ENCODE measurements at places on chromosomes 5 and 9.

- DNase-seq = no peak
Measured at GRCh38 chr5:181005791-181006190, 17.1 kb downstream of the BTNL3 start.

GRCh38 chr5:98975682-98976407 is 47.0 kb upstream of the CHD1 start:
- DNase-seq = no peak

- DNase-seq = no peak
Measured at GRCh38 chr9:2043881-2044462, 28.8 kb downstream of the SMARCA2 start.

DNA sequence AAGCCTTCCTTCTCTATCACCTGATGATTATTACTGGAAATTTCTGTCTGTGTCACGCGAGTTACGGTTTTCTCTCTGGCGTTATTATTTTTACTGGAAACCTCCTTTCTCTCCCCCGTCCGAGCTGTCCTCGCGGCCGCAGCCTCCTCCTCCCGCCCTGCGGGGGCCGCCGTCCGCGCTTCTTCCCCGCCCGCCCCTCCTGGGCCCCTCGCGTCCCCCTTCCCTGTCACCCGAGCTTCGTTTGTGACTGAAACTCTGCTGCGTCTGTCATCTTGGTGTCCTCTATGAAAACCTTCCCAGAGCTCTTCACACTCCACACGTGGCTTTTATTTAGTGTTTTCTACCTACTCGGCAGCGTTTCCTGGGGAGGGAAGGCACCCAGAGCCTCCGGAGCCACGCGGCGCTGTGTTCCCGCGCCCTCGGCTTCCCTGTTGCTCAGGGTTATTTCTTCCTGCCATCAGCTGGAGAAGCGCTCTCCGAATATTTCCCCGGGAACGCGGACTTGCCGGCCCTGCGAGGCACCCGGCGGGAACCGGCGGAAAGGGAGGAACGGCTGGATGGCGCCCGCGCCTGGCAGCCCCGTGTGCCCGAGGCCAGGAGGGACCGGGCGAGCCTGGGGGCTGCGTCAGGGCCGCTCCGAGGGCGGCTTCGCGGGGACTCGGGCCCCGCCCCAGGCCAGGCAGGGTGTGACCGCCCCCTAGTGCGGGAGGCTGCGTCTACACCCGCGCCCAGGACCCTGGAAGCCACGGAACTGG is 33.9 kb downstream of the TRIP13 start:
- no peak for DNase-seq

DNA sequence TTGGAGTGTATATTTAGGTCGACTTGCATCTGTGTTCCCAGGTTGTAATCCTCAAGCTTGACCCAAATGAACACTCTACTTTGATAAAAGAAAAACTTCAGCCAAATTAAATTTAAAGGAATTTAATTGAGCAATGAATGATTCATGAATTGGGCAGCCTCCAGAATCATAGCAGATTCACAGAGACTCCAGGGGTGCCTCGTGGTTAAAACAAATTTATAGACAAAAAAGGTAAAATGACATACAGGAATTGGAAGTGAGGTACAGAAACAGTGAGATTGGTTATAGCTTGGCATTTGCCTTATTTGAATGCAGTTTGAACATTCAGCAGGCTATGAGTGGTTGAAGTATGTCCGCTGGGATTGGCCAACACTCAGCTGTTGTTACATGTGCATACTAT is 21.6 kb upstream of the SPATA31D4 start:
- DNase-seq = no peak

- DNase-seq = no peak
Measured at GRCh38 chr5:122674385-122674784, 100.5 kb upstream of the SNX2 start.

DNA sequence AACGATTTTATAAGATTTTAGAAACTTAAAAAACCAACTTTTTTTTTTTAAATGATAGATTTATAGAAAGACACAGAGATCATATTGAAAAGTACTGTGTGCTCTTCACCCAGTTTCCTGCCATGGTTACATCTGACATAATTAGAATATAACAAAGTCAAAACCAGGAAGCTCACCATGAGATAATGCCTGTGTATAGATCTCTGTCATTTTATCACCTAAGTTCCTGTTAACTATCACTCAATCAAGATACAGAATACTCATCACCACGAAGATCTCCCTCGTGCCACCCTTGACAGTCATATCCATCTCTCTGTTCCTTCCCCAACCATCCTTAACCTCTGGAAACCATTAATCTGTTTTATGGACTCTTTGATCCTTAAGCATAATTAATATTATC is 39.1 kb downstream of the POC5 start:
- no peak for DNase-seq

- DNase-seq = no peak
Measured at GRCh38 chr9:98600631-98601030, 108.1 kb downstream of the GABBR2 start.

GRCh38 chr5:100872408-100873190 is 30.5 kb downstream of the ST8SIA4 start:
- DNase-seq = no peak

- no peak for DNase-seq
Measured at GRCh38 chr9:71144495-71144894, 23.1 kb upstream of the TRPM3 start.

DNA sequence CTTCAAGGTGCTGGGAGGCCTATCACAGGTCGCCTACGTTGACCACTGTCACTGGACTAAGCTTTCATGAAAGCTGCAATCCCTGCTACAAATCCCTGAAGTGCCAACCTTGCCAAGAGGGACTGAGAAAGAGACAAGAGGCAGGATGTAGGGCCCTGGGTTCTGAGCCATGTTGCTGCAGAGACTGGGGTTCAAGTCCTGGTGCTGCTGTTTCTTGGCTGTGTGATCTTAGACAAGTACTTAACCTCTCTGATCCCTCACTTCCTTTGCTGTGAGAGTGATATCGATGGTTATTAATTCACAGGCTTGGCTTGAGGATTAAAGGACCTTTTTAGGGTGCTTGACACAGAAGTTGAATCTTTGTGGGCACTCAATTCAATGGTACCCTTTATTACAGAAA is 15.5 kb downstream of the CSF1R start:
- DNase-seq = no peak

DNA sequence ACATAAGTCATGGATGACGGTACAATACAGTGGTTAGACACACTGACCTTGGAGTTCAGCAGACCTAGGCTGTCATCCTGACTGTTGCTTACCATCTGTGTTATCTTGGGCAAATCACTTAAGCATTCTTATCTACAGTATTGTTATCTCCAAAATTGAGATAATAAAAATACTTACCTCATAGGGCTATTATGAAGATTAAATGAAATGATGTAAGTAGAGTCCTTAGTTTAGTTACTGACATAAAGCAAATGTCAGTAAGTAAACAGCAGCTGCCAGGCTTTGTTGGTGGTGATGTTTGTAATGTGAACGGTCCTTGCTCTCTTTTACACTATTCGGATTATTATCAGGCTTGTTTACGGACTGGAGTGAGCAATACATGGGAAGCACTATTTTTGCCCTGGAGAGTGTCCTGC is 107.3 kb upstream of the DPYSL3 start:
- DNase-seq = no peak

DNA sequence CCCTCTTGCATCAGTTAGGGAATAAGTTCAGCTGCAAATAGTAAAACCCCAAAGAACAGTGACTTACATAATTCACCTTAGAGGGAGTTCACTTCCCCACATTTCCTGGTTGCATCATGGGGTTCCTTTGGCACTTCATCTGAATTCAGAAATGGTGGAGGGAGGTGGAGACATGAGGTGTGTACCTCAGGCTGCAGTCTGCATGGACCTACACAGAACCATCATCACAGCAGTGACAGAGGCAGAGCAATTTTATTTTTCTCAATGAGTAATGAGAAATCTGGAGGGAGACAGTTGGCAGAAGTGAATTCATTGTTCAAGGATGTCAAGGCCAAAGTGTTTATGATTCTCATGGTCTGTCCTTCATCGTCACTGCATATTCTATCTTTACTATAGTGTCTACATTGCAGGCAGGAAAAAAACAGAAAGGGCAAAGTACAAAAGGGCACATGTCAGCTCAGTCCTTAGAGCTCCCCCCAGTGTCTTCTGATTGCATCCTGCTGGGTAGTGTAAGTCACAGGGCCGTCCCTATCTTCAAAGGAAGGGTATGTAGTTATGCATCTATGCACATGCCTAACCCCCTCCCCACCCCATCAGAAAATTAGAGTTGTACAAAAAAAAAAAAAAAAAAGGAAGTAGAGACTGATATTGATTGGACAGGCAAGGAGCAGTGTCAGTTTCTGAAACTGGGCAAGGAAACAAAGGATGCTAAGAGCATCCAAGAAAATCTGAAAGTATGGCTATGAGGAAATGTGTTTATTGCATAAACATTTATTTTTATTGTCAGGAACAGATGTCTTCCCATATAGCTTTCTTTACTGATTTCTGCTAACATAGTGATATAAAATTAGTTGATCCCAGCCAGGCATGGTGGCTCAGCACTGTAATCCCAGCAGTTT is 132.7 kb upstream of the APC start:
- DNase-seq = no peak

- DNase-seq = no peak
Measured at GRCh38 chr9:37947471-37947870, 43.5 kb upstream of the SLC25A51 start.

- DNase-seq = no peak
Measured at GRCh38 chr5:7897014-7897600, 28.2 kb downstream of the MTRR start.

- DNase-seq = no peak
Measured at GRCh38 chr5:139133282-139133681, 64.9 kb downstream of the SIL1 start.

GRCh38 chr5:157165261-157165660 is 803 bp downstream of the GARIN3 start:
- DNase-seq = no peak

DNA sequence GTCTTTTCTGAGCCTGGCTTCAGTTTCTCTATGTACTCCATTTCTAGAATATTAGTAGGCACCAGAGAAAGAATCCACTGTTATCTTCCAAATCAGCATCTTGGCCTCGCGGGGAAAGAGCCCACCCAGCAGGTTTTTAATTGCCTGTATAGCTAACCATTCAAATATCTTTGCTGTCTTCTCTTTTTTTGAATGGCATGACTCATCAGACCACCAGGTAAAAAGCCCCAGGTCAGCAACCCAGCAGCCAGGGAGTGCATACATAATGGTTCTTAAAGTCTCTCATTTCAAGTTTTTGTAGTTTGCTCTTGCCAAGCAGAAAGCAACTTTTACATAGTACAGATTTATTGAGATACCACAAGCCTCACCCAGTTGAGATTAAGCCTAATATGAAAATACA is 50.7 kb downstream of the TMEM167A start:
- DNase-seq = no peak

DNA sequence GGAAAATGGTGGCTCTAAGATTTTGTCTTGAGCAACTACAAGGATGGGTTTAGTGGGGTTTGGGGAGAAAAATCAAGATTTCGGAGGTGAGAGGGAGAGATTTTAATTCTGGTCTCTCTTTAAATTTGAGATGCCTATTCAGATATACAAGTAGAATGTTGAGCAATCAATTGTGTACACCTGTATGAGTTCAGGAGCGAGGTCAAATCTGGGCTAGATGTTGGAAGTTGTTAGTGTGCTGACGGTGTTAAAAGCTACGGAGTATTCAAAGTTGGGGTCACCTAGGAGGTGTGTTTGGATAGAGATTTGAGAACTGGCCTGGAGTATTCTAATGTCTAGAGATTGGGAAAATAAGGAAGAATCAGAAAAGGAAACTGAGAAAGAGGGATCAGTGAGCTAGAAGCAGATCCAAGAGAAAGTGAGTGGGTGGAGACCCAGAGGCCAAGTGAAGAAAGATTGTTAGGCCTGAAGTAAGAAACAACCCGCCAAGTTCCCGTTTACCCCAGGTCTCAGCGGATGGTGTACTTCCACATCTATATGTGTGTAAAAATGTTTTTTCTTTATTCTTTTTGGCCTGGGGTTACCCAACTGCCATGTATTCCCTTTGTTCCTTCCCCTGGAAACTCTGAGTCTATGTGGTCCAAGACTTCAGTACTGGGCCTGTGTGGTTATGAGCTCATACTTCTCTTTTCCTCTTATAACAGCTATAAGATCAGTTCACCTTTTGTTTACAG is 11.9 kb upstream of the ARHGAP26 start:
- DNase-seq = no peak

DNA sequence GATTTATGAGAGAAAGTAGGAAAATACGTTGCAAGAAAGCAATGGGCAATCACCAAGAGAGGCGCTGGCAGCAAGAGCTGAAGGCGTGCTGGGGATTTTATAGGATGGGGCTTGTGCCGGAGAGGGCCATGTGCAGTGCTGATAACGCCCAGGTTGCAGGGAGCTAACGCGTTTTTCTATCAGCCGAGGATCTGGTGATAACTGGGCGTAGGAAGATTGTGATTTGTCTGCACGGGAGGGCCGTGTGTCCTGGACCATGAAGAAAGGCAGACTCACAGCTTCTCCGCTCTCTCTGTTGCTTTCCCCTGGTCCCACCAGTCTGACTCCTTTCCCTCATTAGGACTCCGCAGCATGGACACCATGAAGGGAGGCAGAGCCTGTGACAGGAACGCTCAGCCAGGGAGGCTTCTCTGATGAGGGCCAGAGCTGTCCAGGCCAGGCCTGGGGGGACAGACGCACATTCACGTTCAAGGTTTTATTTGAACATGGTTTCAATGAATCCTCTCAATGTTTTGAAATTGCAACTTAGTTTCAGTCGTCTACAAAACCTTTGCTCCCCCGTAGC is 11.9 kb upstream of the CACNA1B start:
- no peak for DNase-seq

DNA sequence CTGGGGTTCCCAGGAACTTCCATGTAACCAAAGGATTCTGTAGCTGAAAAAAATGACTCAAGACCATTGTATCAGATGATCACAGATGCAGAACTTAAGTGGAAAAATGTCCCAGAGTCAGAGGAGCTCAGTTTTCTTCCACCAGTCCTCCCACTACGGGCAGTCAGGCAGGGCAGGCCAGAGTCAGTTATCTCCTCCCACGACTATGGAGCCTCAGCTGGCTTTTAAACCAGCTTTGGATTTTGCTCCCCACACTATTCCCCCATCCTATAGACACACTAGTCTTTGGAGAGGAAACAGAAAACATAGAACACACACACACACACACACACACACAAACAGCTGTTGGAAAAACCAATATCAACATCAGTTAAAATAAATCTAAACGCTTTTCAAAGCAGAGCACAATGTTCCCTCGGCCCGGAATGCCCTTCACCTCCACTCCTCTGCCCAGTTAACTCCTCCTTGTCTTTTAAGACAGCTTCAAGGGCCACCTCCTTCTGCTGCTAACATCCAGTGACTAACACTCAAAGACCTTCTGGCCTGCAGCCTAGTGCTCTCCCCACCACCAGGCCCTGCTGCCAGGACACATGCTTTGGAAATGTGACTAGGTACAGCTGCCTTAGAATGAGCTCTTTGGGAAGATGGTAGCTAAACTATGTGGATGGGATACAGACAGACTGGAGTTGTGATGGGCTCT is 56.8 kb downstream of the NIPAL4 start:
- no peak for DNase-seq

- no peak for DNase-seq
Measured at GRCh38 chr5:41871852-41872251, 1.6 kb upstream of the OXCT1 start.

DNA sequence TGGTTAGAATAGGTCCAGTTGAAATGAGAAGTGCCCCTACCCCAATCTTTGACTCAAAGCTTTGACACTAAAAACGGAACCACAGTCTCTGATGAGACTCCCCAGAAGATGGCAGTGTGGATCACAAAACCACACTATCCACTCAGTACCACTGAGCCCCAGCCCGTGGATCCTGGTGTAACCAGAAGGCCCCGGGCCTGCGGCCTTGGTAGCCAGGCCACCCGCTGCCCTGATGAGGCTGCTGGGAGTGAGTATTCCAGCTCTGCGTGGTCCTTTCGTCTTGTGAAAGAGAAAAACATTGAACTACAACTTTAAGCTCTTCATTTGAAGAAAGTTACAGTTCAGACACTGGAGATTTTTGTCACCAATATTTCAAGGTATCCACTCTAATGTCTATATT is 42.2 kb upstream of the FBP1 start:
- DNase-seq = peak; percentile 33
